ENCODE measurements at places on chromosomes 13 and 19.

- DNase-seq: no peak
These were observed 71.4 kb downstream of the LRCH1 start for GRCh38 chr13:46624353-46624752.

DNA sequence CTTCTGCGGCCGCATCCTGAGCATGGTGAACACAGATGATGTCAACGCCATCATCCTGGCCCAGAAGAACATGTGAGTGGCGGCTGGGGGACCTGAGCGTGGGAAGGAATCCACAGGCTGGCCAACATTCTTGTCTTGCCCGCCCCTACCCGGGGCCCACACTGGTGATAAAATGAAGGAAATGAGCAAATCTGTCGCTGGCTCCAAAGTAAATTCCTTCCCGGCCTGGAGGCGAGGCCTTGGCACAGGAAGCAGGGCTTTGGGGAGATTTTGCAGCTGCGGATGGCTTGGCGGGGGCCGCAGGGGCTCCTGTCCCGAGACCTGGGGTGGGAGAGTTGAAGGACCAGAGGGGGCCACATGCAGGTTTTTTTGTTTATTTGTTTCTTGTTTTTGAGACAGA, 4.4 kb downstream of the KXD1 start:
- no peak for DNase-seq

DNA sequence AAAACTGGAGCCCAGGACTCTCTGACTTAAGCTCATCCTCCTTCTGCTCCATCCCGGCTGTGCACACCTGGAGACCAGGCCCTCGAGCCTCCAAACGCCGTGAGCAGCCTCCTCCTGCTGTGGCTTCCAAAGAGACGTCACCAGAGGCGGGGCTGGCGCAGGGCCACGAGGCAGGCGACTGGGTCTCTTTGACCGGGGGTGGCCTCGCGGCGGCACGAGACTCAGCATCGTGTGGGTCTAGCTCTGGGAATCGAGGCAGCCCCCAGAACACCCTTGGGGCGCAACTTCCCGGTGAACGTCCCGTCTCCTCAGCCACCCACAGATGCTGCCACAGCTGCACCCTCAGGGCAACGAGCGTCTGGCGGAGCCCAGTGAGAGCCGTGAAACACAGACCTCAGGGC, 22.8 kb downstream of the RASA3 start:
- no peak for DNase-seq

GRCh38 chr13:74093691-74094090, 40.5 kb downstream of the KLF12 start:
- DNase-seq: no peak

DNA sequence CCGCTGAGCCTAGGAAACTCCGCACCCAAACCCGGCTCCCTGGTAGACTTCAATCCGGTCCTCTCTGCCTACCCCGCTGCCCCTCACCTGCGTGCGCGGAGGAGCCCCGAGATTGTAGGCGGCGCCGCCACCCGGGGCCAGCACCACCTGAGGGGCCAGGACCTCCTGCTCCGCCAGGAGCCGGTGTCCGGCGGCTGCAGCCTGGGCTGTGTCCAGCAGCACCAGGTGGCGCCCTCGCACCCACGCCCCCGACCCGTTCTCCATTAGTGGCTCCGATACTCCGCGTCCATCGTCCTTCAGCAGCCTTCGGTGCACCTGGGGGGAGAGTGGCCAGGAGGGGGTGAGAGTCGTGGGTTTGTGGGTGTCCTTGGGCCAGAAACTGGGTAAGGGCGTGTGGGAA, 18.5 kb downstream of the MAN2B1 start:
- DNase-seq: no peak

Measured in CD4-positive, alpha-beta T cell treated with Interleukin-15 for 4 hours (primary cell).